ENCODE measurements at places on chromosomes 3 and 15. TPM values are rescaled to one million over a fixed set of nuclear protein-coding genes. Genes with fewer than 3 reads are reported as not detected.

Gene GATA2
- 0.31 TPM for total RNA-seq

Gene RBMS3
- 11.6 TPM for total RNA-seq

Gene HHATL
- 1.3 TPM for total RNA-seq

Gene SORD
- total RNA-seq, result 7.8 TPM

Gene ADAMTS7
- total RNA-seq, result 26.3 TPM

Gene GCSAM
- total RNA-seq, result not detected

Gene RPS17
- 1,339 TPM for total RNA-seq

Gene PEX5L
- 45.4 TPM for total RNA-seq

Gene TPRG1
- total RNA-seq, result 2.5 TPM

Gene ACTL6A
- 28.5 TPM for total RNA-seq

Gene NXPE3
- total RNA-seq, result 26.3 TPM

Gene C3orf70
- total RNA-seq, result 26.3 TPM

Gene CRABP1
- total RNA-seq, result 5.3 TPM

Gene MCTP2
- 0.94 TPM for total RNA-seq

Gene MINAR1
- total RNA-seq, result 4.4 TPM

Gene SLC24A5
- not detected for total RNA-seq

Gene GABRA5
- total RNA-seq, result 54.5 TPM

Gene SCN11A
- total RNA-seq, result 0.63 TPM

Gene PRKCD
- total RNA-seq, result 0.94 TPM

Gene NR1I2
- total RNA-seq, result 0.63 TPM

Gene FGF7
- total RNA-seq, result 0.94 TPM

Gene CCDC39
- 0.63 TPM for total RNA-seq

All from parietal lobe (tissue), 2 donors.